Amniotic stem cell (primary cell): ENCODE measurements at places on chromosomes 12 and 14.

DNA sequence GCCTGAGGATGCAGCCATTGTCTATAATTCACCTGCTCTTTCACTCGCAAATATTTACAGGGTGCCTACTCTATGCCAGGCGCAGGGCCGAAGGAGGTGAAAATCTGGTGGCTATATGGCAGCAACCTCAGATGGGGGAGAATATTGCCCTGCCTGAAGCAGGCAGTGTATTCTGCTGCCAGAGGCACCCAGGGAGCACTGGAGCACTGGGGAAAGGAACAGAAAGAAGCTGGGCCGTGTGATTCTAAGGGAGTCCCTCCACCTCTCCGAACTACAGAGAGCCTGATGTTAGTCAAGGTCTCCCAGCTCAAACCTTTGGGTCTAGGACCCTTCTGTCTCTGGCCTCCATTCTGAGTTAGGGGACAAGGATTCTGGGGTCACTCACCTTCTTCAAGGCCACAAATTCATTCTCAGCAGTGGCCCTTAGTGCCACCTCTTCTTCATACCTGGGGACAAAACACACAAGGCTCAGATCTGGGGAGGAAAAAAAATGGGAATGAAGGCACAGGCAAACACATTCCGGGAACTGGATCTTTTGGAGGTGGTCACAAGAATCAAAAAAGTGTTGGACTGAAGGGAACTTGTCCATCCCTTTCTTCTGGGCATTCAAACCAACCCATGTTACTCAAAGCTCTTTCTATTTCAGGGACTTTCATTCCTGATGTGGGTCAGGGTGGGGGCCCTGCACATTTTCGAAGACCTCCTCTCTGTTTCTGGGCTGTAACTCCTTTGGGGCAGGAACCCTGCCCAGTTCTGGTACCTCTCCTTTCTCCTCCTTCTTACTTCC, 19.3 kb upstream of the KRT86 start:
- no peak for DNase-seq

GRCh38 chr14:53842938-53843337, 113.7 kb downstream of the BMP4 start:
- no peak for DNase-seq

GRCh38 chr12:107650977-107651376, 34.6 kb upstream of the PWP1 start:
- DNase-seq: no peak

GRCh38 chr14:54564071-54564867, 2.7 kb upstream of the SAMD4A start:
- DNase-seq: no peak

DNA sequence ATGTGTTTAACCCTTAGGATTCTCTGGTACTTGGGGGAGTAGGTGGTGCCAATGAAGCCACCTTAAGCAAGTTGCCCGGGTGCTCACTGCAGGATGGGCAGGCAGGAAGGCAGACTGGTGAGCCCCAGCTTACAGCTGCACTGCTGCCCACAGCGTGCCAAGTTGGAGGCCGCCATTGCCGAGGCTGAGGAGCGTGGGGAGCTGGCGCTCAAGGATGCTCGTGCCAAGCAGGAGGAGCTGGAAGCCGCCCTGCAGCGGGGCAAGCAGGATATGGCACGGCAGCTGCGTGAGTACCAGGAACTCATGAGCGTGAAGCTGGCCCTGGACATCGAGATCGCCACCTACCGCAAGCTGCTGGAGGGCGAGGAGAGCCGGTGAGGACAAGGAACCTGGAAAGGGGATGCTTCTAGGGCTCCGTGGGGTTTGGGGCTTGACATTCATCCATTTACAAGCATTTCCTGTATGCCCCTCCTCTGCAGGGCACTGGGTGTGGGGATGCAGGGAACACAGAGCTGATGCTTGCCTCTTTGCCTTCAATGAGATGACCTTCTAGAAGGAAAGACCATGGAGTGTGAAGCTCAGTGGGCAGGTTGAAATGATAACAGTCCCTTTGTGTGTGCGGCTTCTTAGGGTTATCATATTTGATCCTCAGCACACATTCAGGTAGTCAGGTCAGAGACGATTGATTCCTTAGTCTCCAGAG, 12.4 kb downstream of the KRT7 start:
- DNase-seq: no peak

GRCh38 chr12:66716522-66716921, 37.6 kb upstream of the GRIP1 start:
- no peak for DNase-seq

DNA sequence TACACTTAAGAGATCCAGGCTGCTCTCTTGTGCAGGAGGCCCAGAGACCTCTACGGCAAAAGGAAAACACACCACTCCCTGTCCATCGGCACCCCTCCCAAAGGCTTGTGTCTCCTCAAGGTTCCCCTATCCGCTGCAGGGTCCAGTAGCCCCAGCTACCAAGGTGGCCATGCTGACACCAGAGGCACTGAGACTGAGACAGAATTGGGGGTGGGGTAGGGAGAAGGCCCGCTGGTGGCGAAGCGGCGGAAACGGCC, 590 bp downstream of the DDIT3 start:
- DNase-seq: no peak

- no peak for DNase-seq
Measured at GRCh38 chr12:31234955-31235867, 90.7 kb downstream of the SINHCAF start.

DNA sequence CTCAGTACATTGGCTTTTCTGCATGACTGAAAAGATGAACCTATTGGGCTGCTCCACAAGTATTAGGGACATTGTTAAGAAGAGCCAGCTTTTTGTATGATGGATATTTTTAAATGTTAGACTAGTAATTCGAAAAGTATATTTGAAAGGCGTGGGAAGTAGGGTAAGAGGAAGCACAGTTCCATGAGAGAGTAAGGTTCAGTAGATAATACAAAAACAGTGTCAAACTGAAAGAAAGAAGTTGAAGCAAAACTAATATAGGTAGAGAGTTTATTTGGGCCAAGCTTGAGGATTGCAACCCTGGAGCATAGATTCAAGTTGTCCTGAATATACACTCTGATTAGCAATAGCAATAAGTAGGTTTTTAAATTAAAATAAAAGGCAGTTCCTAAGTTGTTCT, 193.9 kb downstream of the RASSF9 start:
- DNase-seq: no peak

- DNase-seq: no peak
Measured at GRCh38 chr14:78424311-78424710, 254.1 kb downstream of the NRXN3 start.

- DNase-seq: no peak
Measured at GRCh38 chr14:58082011-58082410, 70.0 kb downstream of the ARMH4 start.

DNA sequence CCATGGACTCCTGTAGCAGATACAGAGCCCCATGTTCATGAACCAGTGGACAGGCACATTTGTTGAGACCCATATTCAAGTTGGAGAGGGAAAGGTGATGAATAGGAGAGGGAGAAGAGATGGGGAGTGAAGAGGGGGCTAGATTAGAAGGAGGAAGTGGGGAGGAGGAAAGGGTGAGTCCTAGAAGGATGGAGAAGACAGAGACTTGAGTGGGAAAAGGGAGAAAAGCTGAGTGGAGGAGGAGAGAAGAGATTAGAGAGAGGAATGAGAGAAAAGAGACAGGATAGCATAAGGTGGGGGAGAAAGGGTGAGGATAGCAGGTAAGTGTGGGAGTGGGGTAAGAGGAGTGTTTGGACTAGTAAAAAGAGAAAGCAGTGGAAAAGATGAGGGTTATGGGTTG, 4.9 kb upstream of the ASIC1 start:
- no peak for DNase-seq

- no peak for DNase-seq
Measured at GRCh38 chr12:76055393-76055792, 23.8 kb upstream of the PHLDA1 start.

DNA sequence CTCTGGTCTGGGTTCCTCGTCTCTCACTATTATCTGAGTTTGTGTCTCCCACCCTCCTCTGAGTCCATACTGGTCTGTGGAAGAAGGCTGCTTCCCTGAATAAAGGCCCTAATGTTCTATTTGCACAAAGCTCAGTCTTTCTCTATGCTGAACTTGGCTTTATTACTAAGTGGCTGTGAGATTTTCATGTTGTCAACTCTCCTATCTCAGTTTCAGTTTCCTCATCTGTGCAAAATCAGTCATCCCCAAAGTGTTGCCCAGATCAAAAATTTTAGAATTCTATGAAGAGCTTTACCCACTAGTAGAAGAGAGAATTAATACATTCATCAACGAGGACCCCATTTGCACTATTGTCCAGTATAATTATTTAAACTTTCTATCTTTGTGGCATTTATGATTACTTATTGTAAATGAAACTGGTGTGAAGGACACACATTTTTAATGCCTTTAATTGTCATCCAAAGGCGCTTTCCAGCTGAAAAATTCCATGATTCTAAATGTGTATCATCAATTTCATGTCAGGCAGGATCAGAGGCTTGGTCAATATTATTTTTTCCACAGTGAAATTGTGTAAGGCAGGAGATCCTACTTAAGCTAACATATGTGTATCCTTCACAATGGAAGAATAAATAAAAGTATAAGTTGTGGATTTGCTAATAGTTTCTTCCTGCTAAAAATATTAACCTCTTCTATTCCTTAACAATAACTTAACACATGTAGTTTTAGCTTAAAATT, 79.1 kb upstream of the EEA1 start:
- DNase-seq: no peak

GRCh38 chr12:61542551-61542950, 717.7 kb upstream of the USP15 start:
- no peak for DNase-seq

DNA sequence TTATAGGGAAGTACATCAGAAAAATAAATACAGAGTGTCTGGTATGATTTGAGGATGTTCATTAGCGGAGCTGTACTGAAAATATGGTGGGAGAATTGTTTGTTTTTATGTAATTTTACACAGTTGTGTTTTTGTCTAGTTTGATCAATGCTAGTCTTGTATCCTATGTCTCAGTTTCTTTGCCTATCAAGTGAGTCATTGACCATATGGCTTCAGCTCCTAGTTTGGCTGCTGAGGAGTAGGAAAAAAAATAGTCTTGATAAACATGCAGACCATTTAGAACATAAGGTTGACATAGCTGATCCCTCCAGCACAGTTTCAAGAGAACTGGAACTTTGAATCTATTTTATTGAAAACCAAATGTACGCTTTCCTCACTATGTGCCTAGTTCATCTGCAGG, 1292.1 kb upstream of the FLRT2 start:
- DNase-seq: no peak

- no peak for DNase-seq
Measured at GRCh38 chr12:28079539-28079938, 107.0 kb upstream of the PTHLH start.

GRCh38 chr12:56391721-56392120, 29.1 kb upstream of the APOF start:
- no peak for DNase-seq

DNA sequence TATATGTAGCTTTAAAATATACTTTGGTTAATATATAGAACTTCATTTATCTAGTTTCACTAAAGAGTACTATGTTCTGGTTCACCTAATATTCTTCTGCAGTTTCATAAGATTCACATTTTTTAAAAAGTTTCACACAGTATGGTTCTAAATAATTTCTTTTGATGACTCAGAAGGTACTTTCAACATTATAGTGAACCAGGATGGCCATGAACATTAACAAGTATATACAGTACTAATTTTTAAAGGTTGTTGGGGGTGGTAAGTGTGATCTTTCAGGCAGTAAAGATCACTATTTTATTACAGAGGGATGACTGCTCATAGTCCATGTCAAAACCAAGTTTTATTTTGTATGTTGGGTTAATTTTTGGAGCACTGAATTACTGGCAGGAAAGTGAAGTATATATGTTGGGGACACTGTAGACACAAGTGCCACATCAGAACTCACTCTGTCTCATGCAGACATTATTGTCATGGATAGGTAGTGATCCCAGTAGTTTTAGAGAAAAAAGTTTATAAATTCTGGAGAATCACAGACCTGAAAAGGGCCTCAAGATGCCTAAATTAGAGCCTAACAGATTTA, 60.0 kb downstream of the DCAF5 start:
- no peak for DNase-seq

DNA sequence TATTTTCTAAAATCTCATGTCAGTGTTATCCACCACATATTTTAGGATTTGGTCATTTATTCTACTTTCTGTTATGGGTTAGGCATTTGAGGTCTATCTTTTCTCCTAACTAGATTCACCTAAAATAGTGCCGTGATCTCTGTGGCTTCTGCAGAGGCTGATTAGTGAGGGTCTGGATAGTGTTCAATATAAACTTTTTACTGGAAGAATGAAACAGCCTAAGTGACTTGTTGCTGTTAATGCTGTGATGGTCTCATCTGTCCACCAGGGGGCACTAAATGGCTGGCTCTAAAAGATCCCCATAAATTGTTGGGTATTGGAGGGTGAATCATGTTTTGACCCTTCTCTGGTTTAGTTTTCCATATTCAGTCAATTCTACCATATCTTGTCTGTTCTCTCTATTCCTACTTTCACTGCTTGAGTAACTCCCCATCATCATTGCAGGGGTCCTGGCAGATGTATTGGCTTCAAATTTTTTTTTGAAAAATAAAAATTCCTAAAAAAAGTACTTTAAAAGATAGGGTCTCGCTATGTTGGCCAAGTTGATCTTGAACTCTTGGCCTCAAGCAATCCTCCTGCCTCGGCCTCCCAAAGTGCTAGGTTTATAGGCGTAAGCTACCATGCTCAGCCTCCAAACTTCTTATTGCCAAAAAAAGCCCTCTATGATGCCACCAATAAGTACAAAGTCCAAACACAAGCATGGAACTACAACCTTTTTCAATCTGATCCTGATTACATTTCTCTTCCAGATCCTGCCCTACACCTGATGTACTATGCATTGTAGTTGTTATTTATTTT, 6.9 kb downstream of the PABPN1 start:
- DNase-seq: peak; percentile 65

GRCh38 chr12:99195474-99195873, 452.1 kb upstream of the GARIN6 start:
- DNase-seq: no peak

DNA sequence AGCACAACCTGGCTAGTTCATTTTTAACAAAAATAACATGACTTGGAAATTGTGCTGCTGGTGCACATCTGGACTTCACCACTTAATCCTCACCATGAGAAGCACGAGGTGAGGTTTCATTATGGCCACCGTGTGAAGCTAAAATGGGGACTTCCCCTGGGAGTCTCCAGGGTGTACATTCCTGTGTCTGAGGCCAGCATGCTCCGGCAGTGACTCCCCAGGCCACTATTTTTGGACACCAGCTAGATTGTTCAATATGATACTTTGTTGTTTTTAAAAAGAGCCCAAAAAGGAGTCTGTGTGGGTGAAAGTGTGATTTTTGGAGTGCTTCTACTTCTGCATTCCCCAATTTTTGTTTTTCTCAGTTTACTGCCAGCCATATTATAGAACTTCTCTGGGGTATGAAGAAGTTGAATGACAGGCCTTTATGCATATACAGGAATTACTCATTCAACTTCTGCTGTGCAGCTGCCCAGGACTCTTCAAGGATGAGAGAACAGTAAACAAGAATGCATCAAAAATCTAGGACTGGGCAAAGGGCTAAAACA, 16.9 kb upstream of the AICDA start:
- no peak for DNase-seq

- DNase-seq: no peak
Measured at GRCh38 chr12:56212361-56212760, 9.4 kb downstream of the RNF41 start.

GRCh38 chr12:74817499-74817898, 279.9 kb downstream of the ATXN7L3B start:
- DNase-seq: no peak
